ENCODE measurements at places on chromosomes 6 and 20. TPM values are rescaled to one million over a fixed set of nuclear protein-coding genes. Genes with fewer than 3 reads are reported as not detected.

Gene ADAM33
- 84.7 TPM for total RNA-seq

Gene FRK
- total RNA-seq = 1.8 TPM

Gene TTPAL
- 4.9 TPM for total RNA-seq

Gene GPR6
- not detected for total RNA-seq

Gene SOX18
- total RNA-seq = 116 TPM

DNA sequence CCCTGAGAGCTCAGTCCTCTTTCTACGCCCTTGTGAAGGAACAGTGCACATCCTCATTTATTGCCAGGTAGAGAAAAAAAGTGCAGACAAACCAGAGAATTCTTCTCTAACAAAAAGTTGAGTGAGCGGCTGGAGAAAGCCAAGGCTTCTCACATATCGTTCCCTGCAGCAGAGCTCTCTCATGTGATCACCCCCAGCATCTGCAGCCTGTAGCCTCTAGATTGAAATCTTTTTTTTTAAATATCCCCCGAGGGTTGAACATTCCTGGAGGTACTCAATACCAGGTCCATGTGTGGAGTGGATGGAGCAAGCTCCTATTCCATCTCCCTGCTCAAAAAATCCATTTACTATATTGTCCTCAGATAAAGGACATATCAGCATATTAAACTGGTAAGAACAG is 22.9 kb upstream of the ZNF133 start:
- no peak overlapping the region for H3K4me3 ChIP-seq
- H3K27ac ChIP-seq = no peak overlapping the region
- no peaks in the 10 kb centered on the region for H3K4me1 ChIP-seq
- H3K36me3 ChIP-seq = no peaks in the 10 kb centered on the region
- no peaks in the 10 kb centered on the region for H3K27me3 ChIP-seq

- no peaks in the 10 kb centered on the region for H3K36me3 ChIP-seq
- no peak overlapping the region for H3K4me3 ChIP-seq
- no peak overlapping the region for H3K27ac ChIP-seq
Measured at GRCh38 chr6:134446218-134446848, 128.4 kb upstream of the SGK1 start.

DNA sequence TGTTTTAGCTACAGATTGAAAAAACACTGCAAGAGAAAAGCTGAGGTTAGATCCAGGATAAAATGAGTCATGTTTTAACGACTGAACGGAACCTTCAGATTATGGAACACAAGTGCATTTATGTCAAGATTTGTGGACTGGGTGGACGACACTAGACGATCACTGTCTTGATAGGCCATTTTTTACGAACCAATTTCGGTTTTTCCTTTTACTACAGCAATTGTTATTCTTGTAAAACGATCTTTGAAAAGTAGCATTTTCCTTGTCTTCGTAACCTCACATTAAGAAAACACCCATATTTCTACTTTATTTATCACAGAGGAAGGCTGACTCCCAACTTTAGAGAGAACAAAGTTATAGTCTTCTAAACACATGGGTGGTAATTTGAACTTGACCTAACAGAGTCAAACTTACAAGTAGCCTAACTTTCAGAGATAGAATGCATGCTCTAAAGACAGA is 294.2 kb upstream of the TCF21 start:
- no peaks in the 10 kb centered on the region for H3K4me1 ChIP-seq
- no peaks in the 10 kb centered on the region for H3K27me3 ChIP-seq
- peak overlapping the region; percentile 54 for H3K27ac ChIP-seq
- H3K36me3 ChIP-seq = no peaks in the 10 kb centered on the region
- no peak overlapping the region for H3K4me3 ChIP-seq
- DNase-seq = no peak

GRCh38 chr6:5180636-5181035 is 80.1 kb downstream of the LYRM4 start:
- H3K27me3 ChIP-seq = no peaks in the 10 kb centered on the region
- no peak overlapping the region for H3K4me3 ChIP-seq
- DNase-seq = no peak
- H3K27ac ChIP-seq = no peak overlapping the region
- H3K4me1 ChIP-seq = no peaks in the 10 kb centered on the region

DNA sequence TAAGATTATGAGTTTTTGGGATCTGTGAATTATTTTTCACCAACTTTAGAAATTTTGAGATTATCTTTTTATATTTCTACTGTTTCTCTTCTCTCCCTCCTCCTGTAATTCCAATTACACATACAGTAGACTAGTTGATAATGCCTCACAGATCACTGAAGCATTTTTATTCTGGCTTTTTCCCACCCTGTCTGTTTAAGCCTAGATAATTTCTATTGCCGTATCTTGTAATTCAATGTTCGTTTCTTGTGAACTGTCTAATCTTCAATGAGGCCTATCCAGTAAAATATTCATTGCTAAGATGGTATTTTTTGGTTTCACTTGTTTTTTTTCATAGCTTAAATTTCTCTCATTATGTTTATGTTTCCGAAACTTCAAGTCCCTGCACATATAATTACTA is 12.0 kb downstream of the MDN1 start:
- DNase-seq = no peak
- no peak overlapping the region for H3K4me3 ChIP-seq
- H3K27me3 ChIP-seq = no peaks in the 10 kb centered on the region
- H3K36me3 ChIP-seq = no peaks in the 10 kb centered on the region
- H3K27ac ChIP-seq = no peak overlapping the region
- H3K4me1 ChIP-seq = no peaks in the 10 kb centered on the region

All from uterus (tissue), 4 donors.